ENCODE measurements at places on chromosomes 2 and 18. TPM values are rescaled to one million over a fixed set of nuclear protein-coding genes. Genes with fewer than 3 reads are reported as not detected.

Gene SH2D6
- 0.43 TPM for total RNA-seq

Gene PRKAG3
- total RNA-seq: not detected

Gene SLC66A3
- total RNA-seq: 36.6 TPM

Gene TYMS
- 170 TPM for total RNA-seq

Gene SP5
- not detected for total RNA-seq

Gene GPR45
- total RNA-seq: not detected

Gene SLC20A1
- total RNA-seq: 141 TPM

Gene IFIH1
- total RNA-seq: 1.3 TPM

Gene SERPINB3
- total RNA-seq: 0.26 TPM

Gene RBBP8
- total RNA-seq: 24.4 TPM

Gene CNPPD1
- total RNA-seq: 44.4 TPM

Gene ZNF516
- 3.0 TPM for total RNA-seq

Gene RDH14
- total RNA-seq: 40.5 TPM

Gene LRP2
- under 0.01 TPM for total RNA-seq

Gene CDK15
- not detected for total RNA-seq

Gene MYCN
- not detected for total RNA-seq

Gene LYPD1
- total RNA-seq: 12.3 TPM

Gene TUBA3D
- not detected for total RNA-seq

Gene AGXT
- not detected for total RNA-seq
